ENCODE measurements at places on chromosomes 7 and 10.

- DNase-seq: no peak
These were observed at the start of gene KAZALD1 for GRCh38 chr10:101061624-101062231. KAZALD1 (plus strand) TSS chr10:101061989; CDS start chr10:101062593, 604 bp downstream.

DNA sequence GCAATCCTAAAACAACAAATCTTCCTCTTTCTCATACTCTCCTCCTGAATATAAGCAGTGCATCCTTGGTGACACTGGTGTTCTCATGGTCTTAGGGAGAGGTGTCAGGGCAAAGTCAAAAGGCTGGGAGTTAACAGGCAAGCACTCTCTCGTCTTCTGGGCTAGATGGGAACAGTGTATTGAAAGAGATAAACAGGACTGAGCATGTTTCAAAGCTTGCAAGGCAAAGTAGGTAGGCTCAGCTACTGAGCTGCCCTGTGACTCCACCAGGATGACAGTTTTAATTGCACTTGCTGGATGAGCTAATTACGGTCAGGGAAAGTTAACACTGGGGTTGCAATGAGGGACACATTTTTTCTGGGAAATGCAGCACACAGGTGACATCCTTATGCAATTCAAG, 554.9 kb upstream of the NRP1 start:
- DNase-seq: no peak

- no peak for DNase-seq
These were observed 19.8 kb downstream of the CNTNAP2 start for GRCh38 chr7:146136357-146136875.

DNA sequence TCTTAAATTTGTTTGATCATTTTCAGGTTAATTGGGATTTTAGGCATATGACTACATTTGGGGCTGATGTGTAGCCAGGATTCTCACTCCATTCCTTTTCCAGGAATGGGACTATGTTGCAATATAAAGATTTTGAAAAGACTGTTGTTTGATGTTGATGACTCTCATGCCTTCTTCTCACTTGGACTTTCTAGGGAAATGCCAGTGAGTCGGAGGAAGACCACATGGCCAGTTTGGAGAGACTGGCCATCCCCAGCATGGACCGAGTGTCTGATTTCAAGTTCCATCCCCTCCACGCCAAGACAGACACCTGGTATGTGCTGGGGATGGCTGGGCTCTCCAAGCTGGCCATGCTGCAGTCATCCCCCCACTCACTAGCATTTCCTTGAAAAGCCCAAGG, 5.5 kb downstream of the IGFBP3 start:
- DNase-seq: no peak

DNA sequence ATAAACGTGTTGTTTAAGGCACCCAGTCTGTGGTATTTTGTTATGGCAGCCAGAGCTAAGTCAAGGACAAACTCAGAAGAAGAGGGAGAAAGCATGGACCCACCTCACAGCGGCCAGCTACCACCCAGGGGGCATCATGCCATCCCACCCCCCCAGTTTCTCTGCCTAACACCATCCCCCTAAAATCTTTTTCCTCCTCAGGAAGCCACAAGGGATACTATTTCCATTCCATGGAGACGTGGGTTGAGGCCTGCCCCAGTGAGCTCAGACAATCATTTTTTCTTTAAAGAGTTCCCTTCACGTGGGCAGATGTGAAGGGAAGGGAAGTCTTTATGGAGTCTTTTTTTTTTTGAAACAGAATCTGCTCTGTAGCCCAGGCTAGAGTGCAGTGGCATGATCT, 131.8 kb downstream of the FGFR2 start:
- DNase-seq: no peak

DNA sequence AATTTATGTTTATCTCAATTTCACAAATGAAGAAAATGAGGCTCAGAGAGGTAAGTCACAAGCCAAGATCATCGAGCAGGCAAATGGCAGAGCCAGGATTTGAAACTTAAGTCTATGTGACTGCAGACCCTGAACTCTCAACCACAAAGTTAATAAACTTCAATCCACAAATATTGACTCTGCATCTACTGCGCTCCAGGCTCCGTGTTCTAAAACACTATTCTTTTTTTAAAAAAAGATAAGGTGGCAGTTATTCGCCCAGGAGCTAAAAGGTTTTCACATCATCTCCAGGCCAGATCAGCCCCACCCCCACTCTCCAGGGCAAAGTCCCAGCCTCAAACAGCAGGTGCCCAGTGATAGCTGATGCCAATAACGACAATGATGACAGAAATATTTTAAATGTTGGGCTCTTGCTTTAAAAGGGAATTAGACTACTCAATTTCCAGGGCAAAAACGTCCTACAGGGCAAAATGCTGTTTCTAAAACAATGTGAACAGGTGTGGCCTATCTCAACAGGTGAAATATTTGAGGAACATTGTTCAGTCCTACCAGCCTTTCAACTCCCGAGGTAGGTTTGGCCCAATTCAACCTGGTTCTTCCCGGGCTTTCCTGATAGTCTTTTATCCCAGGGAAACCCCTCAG, 85.2 kb downstream of the SORBS1 start:
- DNase-seq: no peak

- DNase-seq: no peak
These were observed 107.9 kb upstream of the FAM180A start for GRCh38 chr7:135856356-135857144.

GRCh38 chr7:139387594-139387993, 27.9 kb downstream of the LUC7L2 start:
- DNase-seq: no peak

- DNase-seq: no peak
These were observed 140.7 kb downstream of the MTPAP start for GRCh38 chr10:30208330-30208729.

DNA sequence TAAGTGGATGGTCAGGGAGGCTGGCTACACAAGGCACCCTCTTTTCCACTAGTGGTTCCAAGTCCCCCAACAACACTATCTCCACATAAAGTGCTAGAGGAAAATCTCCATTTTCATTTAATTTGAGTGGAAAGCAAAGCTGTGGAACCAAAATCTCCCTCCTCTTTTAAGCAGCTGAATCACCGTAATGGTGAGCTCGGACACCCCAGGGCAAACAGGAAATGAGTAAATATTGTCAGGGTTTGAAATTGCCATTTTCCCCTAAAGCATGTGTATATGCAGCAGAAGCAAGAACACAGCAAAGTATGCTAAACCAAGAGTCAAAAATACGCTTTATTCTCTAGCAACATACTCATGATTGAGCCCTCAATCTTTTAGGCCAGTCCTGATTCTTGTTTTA, 143.7 kb downstream of the GPAM start:
- DNase-seq: no peak

DNA sequence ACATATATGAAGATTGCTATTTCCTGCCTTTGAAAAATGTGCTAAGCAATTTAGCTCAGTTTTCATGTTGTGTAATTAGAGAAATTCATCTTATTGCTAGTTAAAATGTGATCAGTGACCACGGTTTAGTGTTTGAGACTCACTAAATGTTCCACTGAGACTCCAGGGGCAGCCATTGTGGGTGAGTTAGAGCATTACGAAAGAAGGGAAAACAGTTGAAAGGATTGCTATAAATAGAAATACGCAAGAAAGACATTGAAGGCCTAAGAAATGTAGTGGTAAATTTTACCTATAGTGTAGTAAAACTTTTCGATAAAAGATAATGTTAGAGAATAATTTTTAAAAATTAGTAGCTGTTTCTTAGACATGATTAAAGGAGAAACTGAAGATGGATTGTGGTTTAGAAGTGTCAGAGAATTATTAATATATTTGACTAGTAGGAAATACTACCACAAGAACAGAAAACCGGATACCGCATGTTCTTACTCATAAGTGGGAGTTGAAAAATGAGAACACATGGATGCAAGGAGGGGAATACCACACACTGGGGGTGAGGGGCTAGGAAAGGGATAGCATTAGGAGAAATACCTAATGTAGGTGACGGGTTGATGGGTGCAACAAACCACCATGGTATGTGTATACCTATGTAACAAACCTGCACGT, 394.5 kb downstream of the SEMA3D start:
- DNase-seq: no peak

GRCh38 chr10:104897696-104898095, 256.6 kb downstream of the SORCS3 start:
- DNase-seq: no peak

GRCh38 chr7:7793249-7793648, 74.8 kb upstream of the RPA3 start:
- DNase-seq: no peak

DNA sequence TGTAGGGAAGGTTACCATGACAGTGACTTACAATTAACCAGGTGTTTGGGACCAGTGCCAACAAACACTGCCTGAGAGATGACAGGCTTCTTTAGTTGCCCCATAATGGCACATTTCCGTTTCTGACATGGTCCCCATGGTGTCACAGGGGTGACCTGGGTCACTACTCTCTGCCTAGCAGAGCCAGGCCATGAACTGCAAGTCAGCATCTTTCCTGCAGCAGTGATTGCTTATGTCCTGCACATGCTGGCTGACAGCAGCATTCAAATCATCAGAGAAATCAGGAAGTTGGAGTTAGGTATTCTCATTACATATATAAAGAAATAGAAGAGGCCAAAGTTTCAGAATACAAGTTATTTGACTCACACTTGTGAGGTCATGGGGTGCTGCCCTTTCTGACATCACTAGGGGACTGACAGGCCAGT, 47.1 kb upstream of the ZNRF2 start:
- DNase-seq: no peak

- no peak for DNase-seq
These were observed 44.6 kb downstream of the TAX1BP1 start for GRCh38 chr7:27784399-27785053.

DNA sequence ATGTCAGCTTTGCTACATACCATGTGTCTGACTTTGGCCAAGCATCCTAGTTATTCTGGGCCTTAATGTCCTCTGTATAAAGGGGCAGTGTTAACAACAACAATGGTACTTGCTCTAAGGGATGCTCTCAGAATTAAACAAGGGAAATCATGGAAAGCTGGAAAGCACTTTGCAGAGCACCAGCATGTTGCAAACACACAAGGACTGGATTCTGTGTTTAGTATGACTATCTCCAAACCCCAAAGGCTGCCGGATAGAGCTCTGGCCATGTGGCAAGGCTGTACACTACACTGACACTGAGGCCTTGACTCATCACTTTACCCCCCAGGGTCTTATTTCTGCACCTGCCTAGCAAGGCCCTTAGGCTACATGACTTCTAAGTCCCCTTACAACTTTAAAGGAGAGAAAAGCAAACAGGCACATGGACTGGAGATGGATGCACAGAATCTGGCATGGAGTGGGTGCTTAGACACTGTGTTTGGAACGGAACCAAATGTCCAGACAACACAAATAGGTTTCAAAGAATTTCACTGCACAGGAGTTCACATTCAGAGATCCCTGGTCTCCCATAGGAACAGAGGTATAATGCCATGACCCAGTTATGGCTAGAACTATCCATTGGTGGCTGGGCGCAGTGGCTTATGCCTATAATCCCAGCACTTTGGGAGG, 74.6 kb downstream of the FAM13C start:
- no peak for DNase-seq

DNA sequence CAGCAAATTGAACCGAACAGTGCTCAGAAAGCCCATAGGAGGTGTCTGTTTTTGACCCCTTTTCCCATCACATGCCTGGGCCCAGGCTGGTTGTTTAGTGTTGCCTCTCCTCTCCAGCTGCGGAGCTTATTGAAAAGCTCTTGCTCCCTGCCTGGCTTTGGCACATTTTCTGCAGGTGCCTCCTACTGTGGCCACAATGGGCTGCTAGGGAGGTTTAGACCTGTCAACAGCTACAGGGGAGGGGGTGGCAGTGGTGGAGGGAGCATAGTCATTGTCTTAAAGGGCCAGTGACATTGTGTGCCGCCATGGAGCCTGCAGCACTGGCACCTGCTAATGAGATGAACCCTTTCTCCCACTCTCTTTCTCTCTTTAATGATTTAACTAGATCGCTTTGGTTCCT, 13.2 kb upstream of the ENO4 start:
- DNase-seq: no peak

GRCh38 chr7:136807598-136807997, 60.9 kb upstream of the CHRM2 start:
- DNase-seq: no peak

GRCh38 chr10:29861811-29862505, 197.4 kb downstream of the JCAD start:
- DNase-seq: no peak

- DNase-seq: no peak
These were observed 228.8 kb downstream of the EXOC4 start for GRCh38 chr7:133481676-133482075.

GRCh38 chr7:80659120-80660055, 20.9 kb downstream of the CD36 start:
- no peak for DNase-seq

GRCh38 chr7:74655324-74655723, 2.2 kb upstream of the GTF2I start:
- no peak for DNase-seq

DNA sequence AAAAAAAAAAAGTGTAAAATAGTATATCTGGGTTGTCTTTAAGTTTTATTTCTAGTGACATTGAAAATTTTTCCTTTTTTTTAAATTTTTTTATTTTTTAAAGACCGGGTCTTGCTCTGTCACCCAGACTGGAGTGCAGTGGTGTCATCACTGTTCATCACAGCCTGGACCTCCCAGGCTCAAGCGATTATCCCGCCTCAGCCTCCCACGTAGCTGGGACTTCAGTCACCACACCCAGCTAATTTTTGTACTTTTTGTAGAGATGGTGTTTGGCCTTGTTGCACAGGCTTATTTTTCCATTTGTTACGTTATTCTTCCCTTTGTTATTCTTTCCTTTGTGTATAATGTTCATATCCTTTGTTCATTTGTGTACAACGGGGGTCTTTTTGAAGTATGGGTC, 30.1 kb downstream of the TSPAN14 start:
- DNase-seq: no peak

- DNase-seq: no peak
These were observed 1004.0 kb downstream of the ANKRD7 start for GRCh38 chr7:119228482-119228881.

GRCh38 chr7:1825897-1826741, 156.0 kb downstream of the ELFN1 start:
- DNase-seq: no peak

DNA sequence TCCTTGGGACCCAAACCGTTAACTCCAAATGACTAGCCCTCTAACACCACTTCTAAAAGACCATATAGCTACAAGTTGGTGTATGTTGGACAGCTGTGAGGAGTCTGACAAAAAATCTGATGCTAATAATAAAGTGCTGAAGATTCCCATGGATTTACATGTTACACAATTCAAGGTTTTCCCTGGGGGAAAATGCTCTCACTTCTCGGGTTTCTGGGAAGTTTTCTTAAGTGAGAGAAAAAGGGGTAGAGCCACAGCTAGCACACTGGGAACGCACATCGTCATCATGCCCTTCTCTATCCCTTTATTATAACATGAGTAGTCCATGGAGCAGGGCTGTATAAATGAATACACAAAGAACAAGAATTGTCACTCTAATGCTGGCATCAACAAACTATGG, 162.1 kb downstream of the CHCHD3 start:
- no peak for DNase-seq

GRCh38 chr10:88944813-88945212, 7.8 kb downstream of the ACTA2 start:
- DNase-seq: no peak

- DNase-seq: no peak
These were observed 75.4 kb downstream of the MDH2 start for GRCh38 chr7:76123316-76123715.

GRCh38 chr7:22578007-22578733, 78.2 kb upstream of the STEAP1B start:
- no peak for DNase-seq

GRCh38 chr7:153217032-153217431, 457.5 kb downstream of the ACTR3B start:
- no peak for DNase-seq

GRCh38 chr7:132029369-132030085, 473.1 kb upstream of the PODXL start:
- DNase-seq: no peak

Data from cortex of kidney (tissue), 1 donor.